Spinal cord (tissue), 10 donors: ENCODE measurements at places on chromosomes 2 and 18. TPM values are rescaled to one million over a fixed set of nuclear protein-coding genes. Genes with fewer than 3 reads are reported as not detected.

The FEV gene
- polyA plus RNA-seq, result 0.14 TPM

The ST8SIA5 gene
- 24.6 TPM for polyA plus RNA-seq

The GCKR gene
- 1.7 TPM for polyA plus RNA-seq

The CRYGD gene
- polyA plus RNA-seq, result 4.9 TPM

The POLE4 gene
- polyA plus RNA-seq, result 82.5 TPM

The FAM168B gene
- 172 TPM for polyA plus RNA-seq

The TET3 gene
- polyA plus RNA-seq, result 15.9 TPM

The MOGAT1 gene
- not detected for polyA plus RNA-seq

The MEP1B gene
- 0.14 TPM for polyA plus RNA-seq

The CHRND gene
- polyA plus RNA-seq, result 0.74 TPM

The SLC5A7 gene
- 18.3 TPM for polyA plus RNA-seq

The POTEC gene
- 0.05 TPM for polyA plus RNA-seq

The SFT2D3 gene
- not detected for polyA plus RNA-seq

The ASB18 gene
- 0.06 TPM for polyA plus RNA-seq

The NT5C1B gene
- 0.42 TPM for polyA plus RNA-seq

The EVA1A gene
- 1.0 TPM for polyA plus RNA-seq

The SP140 gene
- 1.3 TPM for polyA plus RNA-seq

The NTSR2 gene
- polyA plus RNA-seq, result 2.7 TPM

The CROCC2 gene
- 3.1 TPM for polyA plus RNA-seq

The PCARE gene
- polyA plus RNA-seq, result not detected
